Small intestine (tissue), 16 donors: ENCODE measurements at places on chromosomes 3 and 15. TPM values are rescaled to one million over a fixed set of nuclear protein-coding genes. Genes with fewer than 3 reads are reported as not detected.

DNA sequence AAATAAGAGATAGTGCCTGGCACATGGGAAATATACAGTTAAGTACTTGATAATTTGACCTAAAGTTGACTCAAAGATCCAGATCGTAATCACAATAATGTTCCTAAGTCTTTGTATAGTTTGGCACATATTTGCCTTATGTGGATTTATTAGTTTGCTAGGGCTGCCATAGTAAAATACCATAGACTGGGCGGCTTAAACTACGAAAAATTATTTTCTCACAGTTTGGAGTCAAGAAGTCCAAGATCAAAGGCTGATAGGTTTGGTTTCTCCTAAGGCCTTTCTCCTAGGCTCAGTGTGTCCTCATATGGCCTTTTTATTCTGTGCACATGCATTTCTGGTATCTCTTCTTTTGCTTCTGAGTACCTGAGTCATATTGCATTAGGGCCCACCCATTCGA lies 453.7 kb downstream of the NAALADL2 start:
- H3K27me3 ChIP-seq, result no peaks in the 10 kb centered on the region
- no peak for DNase-seq
- no peak overlapping the region for H3K27ac ChIP-seq
- H3K4me3 ChIP-seq, result no peak overlapping the region

DNA sequence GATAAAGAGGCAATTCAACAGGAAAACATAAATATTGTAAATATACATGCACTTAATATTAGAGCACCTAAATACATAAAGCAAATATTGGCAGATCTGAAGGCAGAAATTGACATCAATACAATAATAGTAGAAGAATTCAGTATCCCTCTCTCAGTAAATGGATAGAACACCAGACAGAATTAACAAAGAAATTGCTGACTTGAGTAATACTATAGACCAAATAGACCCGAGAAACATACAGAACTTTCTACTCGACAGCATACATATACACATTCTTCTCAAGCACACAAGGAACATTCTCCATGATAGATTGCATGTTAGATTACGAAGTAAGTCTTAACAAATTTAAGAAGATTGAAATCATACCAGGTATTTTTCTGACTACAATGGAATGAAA lies 50.2 kb downstream of the OXSM start:
- H3K4me1 ChIP-seq, result no peaks in the 10 kb centered on the region
- no peaks in the 10 kb centered on the region for H3K27me3 ChIP-seq
- no peaks in the 10 kb centered on the region for H3K36me3 ChIP-seq

A4GNT gene
- not detected for polyA plus RNA-seq

GRCh38 chr3:3080309-3080708 lies 29.9 kb downstream of the IL5RA start:
- H3K4me3 ChIP-seq, result no peak overlapping the region
- no peaks in the 10 kb centered on the region for H3K36me3 ChIP-seq
- DNase-seq, result no peak
- no peaks in the 10 kb centered on the region for H3K4me1 ChIP-seq

OSBPL10 gene
- polyA plus RNA-seq, result 8.6 TPM

DNA sequence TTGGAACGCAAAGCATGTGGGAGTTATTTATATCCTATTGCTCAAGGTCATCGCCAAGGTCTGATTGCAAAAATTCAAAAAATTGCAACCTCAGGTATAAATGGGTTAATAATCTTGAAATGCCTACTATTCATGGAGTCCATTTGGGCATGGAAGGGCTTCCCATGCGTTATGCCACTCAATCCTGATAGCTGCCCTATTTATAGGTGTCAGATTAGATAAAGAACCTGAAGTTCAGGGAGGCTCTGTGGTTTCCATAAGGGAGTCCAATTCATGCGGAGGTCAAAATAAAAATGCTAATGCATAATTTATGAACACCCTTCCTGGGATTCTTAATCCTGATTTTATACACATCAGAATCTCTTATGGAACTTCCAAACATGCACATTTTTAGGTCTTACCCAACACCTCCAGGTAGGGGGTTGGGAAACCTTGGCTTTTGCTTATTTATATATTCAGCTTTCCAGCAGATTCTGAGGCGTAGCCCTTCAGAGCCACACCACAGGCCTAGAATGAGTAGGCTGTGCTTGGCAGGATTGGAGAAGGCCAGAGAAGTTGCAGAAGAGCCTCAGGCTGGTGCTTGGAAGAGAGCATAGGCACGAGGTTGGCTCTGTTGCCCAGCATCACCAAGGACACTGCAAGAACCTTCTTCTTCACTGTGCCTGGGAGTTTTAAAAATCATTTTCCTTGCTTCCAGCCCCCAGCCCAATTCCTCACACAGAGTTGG lies 324.4 kb upstream of the CFAP20DC start:
- DNase-seq, result no peak
- no peaks in the 10 kb centered on the region for H3K27me3 ChIP-seq
- H3K4me3 ChIP-seq, result no peak overlapping the region
- no peaks in the 10 kb centered on the region for H3K36me3 ChIP-seq
- no peak overlapping the region for H3K27ac ChIP-seq

- DNase-seq, result no peak
- peaks cover 6% of the 10 kb centered on the region for H3K36me3 ChIP-seq
- no peak overlapping the region for H3K4me3 ChIP-seq
- H3K27ac ChIP-seq, result no peak overlapping the region
- H3K27me3 ChIP-seq, result no peaks in the 10 kb centered on the region
These were observed 7.4 kb downstream of the RAB8B start for GRCh38 chr15:63196842-63197241.

DNA sequence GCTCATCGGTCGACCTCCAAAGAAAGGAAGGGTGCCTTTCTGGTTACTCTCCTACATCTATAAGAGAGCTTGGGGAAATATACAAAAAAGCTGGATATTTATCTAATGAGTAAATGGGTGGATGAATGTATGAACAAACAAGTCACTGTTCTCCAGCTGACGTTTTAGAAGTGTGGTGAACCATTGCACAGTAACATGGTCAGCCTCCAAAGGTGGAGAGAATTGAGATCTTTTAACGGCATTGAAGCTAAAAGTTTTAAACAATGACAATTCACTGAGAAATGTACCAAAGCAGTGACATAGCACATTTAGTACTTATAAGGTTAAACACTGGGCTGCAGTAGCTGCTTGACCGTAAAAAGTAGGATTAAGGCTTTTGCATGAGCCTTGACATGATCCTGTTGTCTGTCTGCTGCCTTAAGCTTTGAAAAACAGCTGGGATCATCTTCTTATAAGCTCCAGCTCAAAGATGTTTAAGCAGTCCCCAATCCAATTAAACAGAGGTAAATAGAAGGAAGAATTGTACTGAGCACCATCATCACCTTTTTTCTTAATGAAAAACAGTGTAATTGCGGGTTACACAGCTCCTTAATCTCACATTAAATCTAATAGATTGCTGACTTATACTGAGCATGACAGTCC lies 222.9 kb downstream of the WDR72 start:
- H3K27me3 ChIP-seq, result no peaks in the 10 kb centered on the region
- no peak for DNase-seq
- no peak overlapping the region for H3K4me3 ChIP-seq
- no peak overlapping the region for H3K27ac ChIP-seq
- H3K4me1 ChIP-seq, result no peaks in the 10 kb centered on the region

DNA sequence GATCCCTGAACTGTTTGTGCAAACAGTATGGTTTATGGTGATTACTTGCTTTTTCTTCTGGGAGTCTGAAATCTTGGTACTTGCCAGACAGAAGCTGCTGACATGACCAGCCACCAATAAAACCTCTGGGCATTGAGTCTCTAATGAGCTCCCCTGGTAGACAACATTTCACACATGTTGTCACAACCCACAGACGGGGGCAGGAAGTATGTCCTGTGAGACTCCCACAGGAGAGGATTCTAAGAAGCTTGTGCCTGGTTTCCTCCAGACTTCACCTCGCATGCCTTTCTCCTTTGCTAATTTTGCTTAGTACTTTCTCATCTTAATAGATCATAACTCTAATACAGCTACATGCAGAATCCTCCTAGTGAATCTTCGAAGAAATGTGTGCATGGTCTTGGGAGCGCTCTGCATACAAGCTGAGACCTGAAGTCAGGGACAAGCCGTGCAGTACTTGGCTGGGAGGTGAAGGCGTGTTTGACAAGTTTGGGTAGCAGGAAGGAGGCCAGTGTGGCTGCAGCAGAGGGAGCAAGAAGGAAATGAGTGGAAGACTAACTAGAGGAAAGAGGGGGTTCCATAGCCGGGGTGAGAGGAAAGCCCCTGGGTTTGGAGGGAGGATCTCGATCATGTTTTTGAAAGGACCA lies 49.0 kb downstream of the B3GNT5 start:
- no peak for DNase-seq
- H3K27me3 ChIP-seq, result no peaks in the 10 kb centered on the region
- H3K4me1 ChIP-seq, result no peaks in the 10 kb centered on the region
- H3K4me3 ChIP-seq, result no peak overlapping the region
- H3K27ac ChIP-seq, result no peak overlapping the region

DNA sequence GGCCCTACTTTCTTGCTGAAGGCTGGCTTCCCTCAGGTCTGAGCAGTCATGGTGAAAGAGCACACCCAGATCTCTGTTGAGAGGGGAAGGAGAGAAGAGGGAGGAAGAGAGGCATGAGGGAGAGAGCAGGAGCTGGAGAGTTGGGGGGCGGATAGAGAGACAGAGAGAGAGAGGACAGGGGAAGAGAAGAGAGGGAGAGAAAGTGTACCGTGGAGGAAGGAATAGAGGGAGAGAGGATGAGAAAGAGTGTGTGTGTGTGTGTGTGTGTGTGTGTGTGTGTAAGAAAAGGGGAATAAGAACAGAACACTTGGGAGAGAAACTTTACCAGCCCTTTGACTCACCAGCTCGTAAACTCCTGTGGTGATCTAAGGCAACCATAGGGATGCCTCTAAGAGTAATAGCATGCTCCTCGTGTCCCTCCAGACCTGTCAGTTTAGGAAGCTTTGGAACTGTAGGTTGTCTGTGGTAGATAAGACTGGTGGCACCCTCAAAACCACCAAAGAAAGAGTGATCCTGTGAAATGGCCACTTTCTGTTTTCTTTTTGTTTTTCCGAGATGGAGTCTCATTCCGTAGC lies 18.2 kb downstream of the ZNF592 start:
- no peak for DNase-seq
- H3K27me3 ChIP-seq, result no peaks in the 10 kb centered on the region
- no peak overlapping the region for H3K27ac ChIP-seq
- peaks cover 21% of the 10 kb centered on the region for H3K4me1 ChIP-seq

- DNase-seq, result no peak
- H3K36me3 ChIP-seq, result no peaks in the 10 kb centered on the region
- H3K4me1 ChIP-seq, result no peaks in the 10 kb centered on the region
- no peaks in the 10 kb centered on the region for H3K27me3 ChIP-seq
- no peak overlapping the region for H3K4me3 ChIP-seq
These were observed 36.2 kb upstream of the COL8A1 start for GRCh38 chr3:99602183-99602582.

KLF15 gene
- polyA plus RNA-seq, result 1.6 TPM
